Smooth muscle cell of trachea (primary cell): ENCODE measurements at places on chromosomes 2 and 18. TPM values are rescaled to one million over a fixed set of nuclear protein-coding genes. Genes with fewer than 3 reads are reported as not detected.

Gene CPSF3
- total RNA-seq = 52.8 and 83.0 TPM in 2 replicates

Gene SIX3
- not detected in 2 replicates for total RNA-seq

Gene SULT1C2
- total RNA-seq = 0.44 and 0.50 TPM in 2 replicates

Gene SIX2
- 0.17 TPM in 1 of 2 replicates, not detected in the other for total RNA-seq

Gene DLGAP1
- total RNA-seq = 0.17 and 3.1 TPM in 2 replicates

Gene TCF23
- total RNA-seq = not detected in 2 replicates

Gene SLC30A3
- total RNA-seq = 0.15 and 0.50 TPM in 2 replicates
